ENCODE measurements at places on chromosomes 2 and 18.
A peak's percentile ranks its signal among the peaks of the same experiment; 100 is the strongest.

- DNase-seq, result no peak
Observed at GRCh38 chr2:207154556-207155510, 10.9 kb downstream of the KLF7 start.

DNA sequence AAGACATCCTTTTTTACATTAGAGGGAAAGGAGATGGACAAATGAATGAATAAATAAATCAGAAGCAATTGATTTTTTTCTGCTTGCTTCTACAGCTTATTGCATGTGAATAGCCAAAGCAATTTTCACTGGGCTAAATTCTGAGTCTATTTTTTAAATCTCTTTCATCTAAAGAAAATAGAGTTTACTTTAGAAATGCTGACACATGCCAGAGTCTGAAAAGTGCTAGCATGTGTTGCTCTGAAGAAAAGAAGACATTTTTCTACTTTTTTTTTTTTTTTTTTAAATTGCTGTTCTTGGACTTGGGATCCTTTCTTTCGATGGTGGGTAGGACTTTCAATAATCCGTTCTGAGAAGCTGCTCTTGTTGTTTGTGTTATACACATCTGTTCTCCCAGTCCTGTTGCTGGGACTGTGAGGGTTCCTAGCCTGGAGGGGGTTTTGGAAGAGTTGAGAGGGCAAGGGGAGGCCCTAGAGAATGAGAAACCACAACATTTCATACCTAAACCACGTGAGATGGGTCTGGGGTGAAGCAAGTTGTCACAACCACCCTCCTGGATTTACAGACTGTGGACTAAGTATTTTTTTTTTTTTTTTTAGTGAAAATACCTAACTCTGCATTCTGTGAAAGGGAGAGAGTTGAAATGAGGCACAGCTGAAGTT is 193.5 kb downstream of the PRKCE start:
- no peak for DNase-seq

DNA sequence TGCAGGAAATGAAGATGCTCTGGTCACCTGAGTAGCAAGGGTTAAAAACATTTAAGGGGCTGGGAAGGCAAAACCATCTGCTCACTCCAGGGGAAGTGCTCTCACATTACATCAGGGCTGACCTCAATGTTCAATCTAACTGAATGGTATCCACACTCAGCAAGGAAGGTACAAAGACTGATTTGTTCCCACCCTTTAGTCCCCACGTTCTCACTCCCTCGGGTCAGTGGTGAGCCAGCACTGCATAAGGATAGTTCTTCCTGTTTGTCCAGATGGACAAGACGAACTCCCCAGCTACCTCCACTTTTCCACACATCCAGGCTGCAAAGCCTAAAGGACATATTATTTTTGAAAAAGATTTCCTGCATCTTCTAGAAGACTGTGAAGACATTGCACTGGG is 126.6 kb upstream of the SLC14A2 start:
- DNase-seq, result no peak

DNA sequence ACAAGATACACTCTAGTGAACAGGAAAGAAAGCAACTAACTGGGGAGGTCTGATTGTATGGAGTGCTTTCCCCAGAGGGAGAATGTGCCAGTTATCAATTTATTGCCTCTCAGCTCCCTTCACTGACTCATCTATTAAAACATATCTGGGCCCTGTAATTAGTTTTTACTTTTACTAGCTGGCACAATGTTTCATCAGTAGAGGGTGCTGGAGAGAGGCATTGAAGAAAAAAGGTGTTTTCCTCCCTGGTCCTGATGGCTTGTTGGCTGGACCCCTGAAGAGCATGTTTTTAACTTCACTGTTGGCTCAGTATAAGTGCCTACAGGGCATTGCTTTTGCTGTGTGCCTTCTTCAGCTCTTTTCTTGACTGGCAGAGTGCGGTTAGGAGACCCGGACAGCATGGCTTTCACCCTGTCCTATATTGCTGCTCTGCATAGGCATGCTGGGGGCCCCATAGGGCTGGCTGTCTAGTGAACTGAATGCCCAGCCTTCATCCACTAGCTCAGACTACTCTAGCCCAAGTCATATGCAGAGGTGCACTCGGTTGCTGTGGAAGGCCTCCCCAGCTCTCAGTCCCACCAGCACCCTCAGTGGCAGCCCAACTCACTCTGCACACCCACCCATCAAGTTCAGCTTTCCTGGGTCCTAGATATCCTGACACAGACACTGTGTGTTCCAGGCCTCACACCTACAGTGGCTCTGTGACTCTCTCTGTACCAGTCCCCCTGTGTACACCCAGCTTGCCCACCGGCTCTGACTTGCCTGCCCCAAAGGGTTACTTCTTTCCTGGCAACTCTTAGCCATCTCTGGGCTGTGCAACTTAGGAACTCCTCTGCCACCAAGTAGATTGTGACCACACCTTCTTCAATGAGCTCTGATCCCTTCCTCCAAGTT is 62.3 kb upstream of the ACYP2 start:
- peak; percentile 29 for DNase-seq

DNA sequence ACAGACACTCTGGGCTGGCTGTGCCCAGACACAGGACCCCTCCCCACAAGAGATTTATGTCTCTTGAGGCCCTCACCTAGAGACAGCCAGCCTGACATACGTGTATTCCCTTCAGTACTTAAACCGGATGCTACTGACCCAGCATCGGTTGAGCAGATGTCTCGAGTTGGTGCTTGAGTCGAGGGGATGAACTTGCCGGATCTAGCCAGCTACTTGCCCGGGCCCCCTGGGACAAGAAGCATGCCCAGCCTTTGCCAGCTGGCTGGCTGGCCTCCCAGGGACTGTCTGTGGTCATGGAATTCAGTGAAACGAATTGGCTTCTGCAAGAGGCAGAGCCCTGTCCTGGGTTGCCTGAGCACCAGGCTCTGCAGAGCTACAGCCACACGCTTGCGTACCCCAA is 36.0 kb downstream of the DNMT3A start:
- DNase-seq, result no peak

- DNase-seq, result peak; percentile 9
Observed at GRCh38 chr2:167293943-167294775, 405.9 kb downstream of the XIRP2 start.

- DNase-seq, result no peak
Observed at GRCh38 chr2:207819839-207820784, 50.4 kb upstream of the FZD5 start.

GRCh38 chr18:49628881-49629795 is 67.3 kb downstream of the LIPG start:
- no peak for DNase-seq

GRCh38 chr2:173355132-173355865 is 627 bp downstream of the CDCA7 start:
- peak; percentile 66 for DNase-seq

GRCh38 chr2:160050147-160050546 is 12.3 kb downstream of the PLA2R1 start:
- DNase-seq, result no peak

DNA sequence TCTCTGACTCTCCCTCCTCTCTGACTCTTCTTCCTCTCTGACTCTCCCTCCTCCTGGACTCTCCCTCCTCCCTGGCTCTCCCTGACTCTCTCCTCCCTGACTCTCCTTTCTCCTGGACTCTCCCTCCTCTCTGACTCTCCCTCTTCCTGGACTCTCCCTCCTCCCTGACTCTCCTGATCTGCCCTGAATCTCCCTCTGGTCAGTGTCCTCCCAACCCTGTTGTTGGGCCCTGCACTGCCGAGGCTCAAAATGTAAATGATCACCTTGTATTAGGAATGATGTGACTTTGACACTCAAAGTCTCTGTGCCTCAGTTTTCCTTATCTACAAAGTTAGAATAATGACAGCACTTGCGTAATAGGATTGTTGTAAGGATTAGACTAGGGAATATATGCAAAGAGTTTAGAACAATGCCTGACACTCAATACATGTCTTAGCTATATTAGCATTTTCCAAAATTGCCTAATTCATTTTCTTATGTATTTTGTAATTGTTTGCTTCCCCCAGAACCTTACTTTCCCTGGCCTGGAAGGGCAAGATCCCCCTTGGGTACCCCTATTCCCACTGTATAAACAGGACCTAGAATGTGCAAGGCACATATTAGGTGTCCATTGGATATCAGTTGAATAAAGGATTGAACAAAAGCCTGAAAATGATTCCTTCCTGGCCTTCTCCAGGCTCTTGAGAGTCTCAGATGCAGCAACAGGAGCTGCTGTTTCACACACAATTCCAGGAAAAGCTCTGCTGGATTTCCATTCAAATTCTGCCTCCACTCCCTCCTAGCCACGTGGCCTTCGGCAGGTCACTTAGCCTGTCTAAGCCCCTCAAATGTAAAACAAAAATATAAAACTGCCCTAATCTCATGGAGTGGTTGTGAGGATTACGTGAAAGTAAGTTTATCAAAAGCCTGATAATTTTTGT is 170.1 kb downstream of the INHBB start:
- DNase-seq, result no peak

DNA sequence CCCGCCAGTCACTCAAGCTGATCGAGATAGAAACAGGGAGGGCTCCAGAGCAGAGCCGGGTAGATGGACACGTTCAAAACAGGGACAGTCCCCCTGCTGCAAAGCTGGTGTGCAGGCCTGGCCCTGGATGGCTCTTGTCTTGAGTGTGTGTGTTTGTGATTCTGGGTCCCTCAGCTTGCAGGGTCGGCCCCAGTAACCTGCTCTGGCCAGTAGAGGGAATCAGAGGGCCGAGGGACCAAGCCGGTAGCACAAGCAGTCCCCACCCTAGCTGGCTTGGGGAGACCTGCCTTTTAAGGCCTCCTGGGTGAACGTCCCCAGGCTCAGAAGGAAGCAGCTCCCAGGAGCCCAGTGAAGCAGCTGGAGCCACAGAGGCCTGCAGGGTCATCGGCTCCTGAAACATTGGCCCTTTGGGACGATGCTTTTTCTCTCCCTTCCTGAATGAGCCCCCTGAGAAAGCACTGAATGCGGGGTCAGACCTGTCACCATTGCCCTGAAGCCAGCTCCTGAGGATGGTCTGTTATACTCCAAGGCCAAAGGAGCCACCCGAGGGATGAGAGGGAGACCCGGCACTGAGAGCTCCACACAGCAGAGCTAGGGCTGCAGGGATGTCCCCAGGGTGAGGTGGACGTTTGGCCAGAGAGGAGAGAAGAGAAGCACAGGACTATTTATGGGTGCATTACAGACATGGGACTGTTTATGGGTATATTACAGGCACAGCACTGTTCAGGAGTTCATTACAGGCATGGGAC is 15.4 kb upstream of the MLPH start:
- peak; percentile 60 for DNase-seq

GRCh38 chr2:101987832-101988231 is 3.9 kb upstream of the IL1R2 start:
- no peak for DNase-seq

DNA sequence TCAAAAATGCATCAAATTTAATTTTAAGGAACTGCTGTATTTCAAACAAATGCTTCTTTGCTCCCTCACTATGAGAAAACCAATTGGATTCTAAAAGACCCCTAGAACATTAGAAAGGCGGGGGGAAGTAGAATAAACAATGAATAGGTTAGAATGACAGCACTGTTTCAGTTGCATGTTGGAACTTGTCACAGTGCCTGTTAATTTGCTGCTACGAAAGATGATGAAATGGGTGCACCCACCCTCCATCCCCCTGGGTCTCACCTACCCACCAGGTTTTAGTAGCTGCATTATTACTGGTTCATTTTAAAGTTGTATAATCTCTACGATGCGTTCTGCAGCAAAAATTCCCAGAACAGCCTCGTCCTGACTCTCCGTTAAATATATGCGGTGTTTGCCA is 193.0 kb upstream of the COPS8 start:
- no peak for DNase-seq

DNA sequence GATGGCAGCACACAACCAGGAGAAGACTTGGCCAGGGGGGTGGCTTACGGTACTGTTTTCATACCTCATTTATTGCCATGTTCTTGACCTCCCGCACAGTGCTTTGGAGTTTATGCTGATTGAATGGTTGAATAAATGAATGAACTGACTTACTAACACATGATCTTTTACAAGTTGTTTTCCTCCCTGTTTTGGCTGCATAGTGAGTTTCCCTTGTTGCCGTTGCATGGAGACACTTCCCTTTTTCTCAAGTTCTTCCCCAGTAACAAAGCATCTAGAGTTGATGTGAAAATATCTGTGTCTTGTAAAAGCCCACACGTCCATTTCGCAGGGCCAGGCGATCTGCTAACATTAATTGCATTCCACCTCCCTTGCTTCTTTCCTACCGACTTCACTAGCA is 35.7 kb upstream of the RAB1A start:
- no peak for DNase-seq

GRCh38 chr2:179449010-179449409 is 184.4 kb upstream of the SESTD1 start:
- DNase-seq, result no peak

DNA sequence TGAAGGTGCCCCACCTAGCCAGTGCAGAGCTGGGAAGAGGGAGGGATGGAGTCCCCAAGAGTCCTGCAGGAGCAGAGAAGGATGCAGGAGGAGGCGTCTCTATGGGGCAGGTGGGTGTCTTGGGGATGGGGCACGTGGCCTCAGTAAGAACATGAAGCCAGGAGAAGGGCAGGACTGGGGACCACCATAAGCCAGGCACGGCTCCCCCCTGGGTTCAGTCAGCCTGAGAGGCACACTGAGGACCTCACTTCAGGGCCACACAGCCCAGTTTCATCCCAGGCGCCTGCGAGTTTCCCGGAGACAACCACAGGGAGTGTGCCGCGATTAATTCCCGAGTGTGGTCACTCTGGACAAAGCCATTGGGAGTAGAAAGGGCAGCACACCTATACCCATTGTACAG is 120.3 kb downstream of the GYPC start:
- no peak for DNase-seq

GRCh38 chr2:221555494-221555846 is 16.6 kb downstream of the EPHA4 start:
- no peak for DNase-seq

GRCh38 chr2:109558076-109558882 is 55.5 kb downstream of the SEPTIN10 start:
- peak; percentile 89 for DNase-seq

GRCh38 chr2:156181208-156181607 is 151.3 kb downstream of the NR4A2 start:
- no peak for DNase-seq

DNA sequence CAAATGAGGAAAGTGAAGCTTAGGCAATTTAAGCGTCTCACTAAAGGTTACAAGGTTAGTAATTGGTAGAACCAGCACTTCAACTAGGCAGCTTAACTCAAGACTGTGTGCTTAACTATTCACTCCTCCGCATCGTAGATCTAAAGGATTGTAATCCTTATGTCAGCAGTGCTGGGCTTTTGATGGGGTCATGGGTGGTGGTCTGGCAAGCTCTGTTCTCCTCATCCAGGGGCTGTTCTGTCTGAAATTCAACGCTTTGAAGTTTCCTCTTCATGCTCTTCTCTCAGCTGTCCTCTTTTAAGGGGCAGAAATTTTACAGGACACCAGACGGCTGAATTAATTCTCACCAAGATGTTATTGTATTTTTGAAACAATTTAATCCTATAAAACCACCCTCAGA is 165.5 kb upstream of the FAM98A start:
- DNase-seq, result no peak

- peak; percentile 12 for DNase-seq
Observed at GRCh38 chr2:17107151-17107550, 411.1 kb downstream of the RAD51AP2 start.
